ENCODE measurements at places on chromosomes 12 and 14.

DNA sequence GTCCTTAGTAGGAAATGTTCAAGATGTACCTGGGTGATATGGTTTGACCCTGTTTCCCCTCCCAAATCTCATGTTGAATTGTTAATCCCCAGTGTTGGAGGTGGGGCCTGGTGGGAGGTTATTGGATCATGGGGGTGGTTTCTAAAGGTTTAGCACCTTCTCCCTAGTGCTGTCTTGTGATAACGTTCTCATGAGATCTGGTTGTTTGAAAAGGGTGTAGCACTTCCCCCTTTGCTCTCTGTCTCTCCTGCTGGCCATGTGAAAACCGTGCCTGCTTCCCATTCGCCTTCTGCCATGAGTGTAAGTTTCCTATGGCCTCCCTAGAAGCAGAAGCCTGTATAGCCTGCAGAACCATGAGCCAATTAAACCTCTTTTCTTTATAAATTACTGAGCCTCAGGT, 353.0 kb upstream of the SFSWAP start:
- no peak for DNase-seq

DNA sequence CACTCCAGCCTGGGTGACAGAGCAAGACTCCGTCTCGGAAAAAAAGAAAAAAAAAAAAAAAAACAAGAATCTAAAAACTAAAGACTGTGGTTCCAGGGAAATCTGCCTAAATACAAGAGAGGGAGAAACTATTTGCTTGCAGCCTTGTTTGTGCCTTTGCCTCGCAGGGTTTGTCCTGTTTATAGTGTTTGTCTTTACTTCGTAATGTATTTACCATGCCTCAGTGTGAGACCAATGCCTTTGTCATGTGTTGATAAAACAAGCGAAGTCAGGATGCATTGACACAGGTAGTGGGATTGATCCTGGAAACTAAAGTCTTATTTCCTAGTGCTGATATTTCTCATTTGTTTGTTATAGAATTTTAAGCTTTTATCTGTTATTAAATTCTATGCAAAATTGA, 199.0 kb downstream of the EXOC5 start:
- DNase-seq, result no peak

- no peak for DNase-seq
Observed at GRCh38 chr12:11716794-11717518, 67.5 kb downstream of the ETV6 start.

GRCh38 chr12:101074940-101075680, 134.9 kb downstream of the SLC5A8 start:
- no peak for DNase-seq

DNA sequence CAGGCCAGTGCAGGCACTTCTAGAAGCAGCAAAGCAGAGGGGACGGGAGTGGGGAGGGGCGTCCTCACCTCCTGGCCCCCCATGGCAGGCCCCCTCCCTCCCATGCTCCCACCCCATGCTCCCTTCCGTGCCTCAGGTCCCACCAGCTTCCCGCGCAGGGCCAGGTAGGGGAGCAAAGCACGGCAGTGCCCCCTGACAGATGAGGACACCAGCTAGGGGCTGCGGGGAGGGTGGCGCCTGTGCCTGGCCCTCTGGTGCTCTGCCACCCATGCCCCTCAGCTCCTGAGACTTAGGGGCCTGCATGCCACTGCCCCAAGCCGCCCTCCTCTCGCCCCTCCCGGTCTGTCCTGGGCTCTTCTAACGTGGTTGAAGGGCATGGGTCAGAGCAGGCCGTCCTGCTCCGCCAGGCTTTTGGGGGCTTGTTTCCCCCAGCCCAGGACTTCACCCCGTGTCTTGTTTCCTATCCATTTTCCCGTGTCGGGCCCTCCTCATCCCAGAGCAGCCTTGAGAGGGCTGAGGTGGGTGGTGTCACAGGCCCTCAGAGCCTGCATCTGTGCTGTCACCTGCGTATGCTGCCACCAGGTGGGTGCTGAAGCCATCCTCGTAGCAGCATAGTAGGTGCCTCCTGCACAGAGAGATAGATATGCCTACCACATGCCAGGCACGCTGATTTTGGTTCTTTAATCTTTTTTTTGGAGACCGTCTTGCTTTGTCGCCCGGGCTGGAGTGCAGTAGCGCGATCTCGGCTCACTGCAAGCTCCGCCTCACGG, 10.2 kb downstream of the TRMT61A start:
- DNase-seq, result no peak

- no peak for DNase-seq
Observed at GRCh38 chr14:22231018-22231417, 358.0 kb downstream of the DAD1 start.

GRCh38 chr12:42213954-42214426, 24.1 kb downstream of the YAF2 start:
- no peak for DNase-seq

DNA sequence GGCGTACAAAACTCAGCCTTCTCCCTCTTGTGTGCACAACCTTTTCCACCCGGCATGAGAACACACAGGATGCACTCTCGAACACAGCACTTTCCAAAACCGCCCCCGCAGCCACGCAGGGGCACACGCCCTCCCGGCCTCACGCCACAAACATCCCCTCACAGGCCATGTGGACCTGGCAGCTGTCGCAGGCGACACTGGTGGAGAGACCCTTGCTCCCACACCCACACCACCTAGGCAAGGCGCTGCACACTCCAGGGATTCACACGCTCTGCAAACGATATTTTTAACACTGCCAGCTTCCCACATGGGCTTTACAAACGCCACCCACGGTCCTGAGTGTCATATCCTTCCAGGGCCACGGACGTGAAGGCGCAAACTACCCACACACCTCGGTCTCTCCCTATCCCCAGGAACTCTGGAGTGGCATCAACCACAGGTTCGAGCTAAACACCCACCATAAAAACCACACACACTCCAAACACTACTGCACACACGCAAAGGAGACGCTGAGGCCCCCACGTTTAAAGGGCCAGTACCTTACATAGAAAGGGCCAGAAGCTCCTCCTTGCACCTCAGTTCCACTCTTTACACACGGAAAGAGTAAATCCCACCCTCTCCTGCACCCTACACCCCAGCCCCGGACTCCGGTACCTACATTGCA, 12.4 kb upstream of the ITGB7 start:
- no peak for DNase-seq

DNA sequence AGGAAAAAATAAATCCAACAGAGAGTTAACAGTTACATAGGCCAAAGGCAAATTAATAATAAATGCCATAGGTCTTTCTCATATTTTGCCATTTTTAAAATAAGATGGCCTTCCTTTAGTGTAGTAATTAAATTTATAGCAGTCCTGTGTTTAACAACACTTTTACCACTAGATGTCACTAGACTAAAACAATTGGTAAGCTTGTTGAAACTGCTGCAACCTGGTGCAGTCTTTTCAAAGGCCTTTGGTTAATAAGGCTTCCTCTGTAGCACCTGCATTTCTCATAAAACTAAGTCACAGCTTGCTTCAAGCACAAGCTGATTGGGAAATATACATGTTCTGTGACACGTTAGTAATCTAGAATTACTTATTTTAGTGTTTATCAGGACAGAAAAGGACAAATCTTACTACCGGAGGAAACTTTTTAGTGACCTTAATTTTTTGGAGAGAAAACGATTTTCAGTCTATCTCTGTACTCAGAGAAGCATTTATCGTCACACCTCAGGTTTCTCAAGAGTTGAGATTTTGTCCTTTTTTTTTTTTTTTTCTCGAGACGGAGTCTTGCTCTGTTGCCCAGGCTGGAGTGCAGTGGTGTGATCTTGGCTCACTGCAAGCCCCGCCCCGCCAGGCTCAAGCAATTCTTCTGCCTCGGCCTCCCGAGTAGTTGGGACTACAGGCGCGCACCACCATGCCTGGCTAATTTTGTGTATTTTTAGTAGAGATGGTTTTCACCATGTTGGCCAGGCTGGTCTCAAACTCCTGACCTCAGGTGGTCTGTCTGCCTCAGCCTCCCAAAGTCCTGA, 20.0 kb downstream of the BORCS5 start:
- peak; percentile 17 for DNase-seq

DNA sequence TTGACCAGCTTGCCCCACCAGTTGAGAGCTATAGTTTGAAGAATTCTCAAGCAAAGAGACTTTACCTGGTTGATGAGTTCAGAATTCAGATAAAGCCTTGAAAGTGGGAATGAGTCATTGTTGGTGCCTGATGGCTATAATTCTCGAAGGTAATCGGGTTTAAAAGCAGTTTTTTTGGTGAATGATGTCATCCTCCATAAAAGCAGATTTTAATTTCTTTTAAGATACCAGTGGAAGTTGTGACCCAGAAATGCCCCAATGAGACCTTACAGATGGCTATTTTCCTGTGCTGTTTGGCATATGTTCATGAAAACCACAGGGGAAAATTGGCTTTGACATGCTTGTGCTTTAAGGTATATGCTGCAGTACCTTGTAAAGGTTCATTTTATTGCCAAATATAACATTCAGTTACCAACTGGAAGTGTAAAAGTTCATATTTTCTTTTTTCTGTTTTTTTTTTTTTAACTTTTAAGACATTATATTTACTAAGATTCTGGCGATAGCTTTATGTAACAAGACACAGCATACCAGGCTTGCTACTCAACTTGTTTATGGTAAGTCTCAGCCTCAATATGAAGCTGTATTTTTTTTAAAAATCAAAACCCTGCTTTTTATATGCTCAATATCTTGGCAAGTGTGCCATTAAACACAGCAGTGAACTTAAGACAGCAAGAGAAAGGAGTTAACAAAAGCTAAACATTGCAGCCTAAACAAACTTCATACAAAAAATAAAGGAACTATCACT, 119.3 kb downstream of the LMNTD1 start:
- no peak for DNase-seq

- no peak for DNase-seq
Observed at GRCh38 chr14:97527993-97528392, 730.8 kb downstream of the VRK1 start.

- no peak for DNase-seq
Observed at GRCh38 chr12:132325733-132326130, 3.7 kb downstream of the GALNT9 start.

DNA sequence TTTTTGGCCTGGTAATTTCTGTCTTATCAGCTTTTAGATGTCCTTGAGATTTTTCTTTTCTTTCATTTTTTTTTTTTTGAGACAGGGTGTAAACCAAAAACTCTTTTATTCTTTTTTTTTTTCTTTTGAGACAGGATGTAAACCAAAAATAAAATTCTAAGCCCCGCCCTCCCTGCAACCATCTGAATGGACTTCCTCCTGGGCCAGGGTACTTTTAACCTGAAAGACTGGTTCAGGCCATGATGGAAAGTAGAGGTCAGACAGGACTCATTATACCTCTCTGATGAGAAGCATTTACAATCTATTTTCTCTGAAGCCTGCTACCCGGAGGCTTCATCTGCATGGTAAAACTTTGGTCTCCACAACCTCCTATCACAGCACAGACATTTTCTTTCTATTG, 33.5 kb upstream of the TCL1B start:
- DNase-seq, result no peak

DNA sequence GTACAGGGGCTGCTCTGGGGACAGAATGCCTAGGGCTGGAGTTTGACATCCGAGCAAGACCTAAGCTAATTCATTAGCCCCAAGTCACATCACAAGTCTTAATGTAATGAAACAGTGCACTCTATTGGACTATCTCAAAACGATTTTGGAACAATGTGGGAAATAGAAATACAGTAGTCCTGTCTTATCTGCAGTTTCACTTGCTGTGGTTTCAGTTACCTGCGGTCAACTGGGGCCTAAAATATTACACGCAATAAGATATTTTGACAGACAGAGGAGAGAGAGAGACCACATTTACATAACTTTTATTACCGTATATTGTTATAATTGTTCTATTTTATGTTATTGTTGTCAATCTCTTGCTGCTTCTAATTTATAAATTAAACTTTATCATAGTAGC, 21.1 kb downstream of the MOAP1 start:
- DNase-seq, result peak; percentile 25

DNA sequence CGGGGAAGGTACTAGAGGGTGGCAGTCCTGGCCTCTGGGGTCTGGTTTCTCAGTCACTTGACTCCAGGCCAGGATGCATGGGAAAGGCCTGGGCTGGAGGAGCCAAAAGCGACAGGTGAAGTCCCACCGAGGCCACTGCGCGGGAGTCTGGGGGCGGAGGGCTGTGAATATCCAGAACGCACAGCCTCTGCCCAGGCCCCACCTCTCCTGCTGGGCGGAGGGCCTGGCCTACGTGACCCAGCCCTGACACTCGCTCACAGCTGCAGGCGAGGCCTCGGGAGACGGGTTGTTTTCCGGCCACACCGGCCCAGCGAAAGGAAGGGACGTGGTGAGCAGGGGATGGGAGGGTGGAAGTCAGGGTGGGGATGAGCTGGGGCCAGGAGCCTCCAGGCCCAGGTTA, 91.2 kb downstream of the RFLNA start:
- DNase-seq, result no peak

GRCh38 chr12:63822352-63822751, 22.1 kb upstream of the SRGAP1 start:
- DNase-seq, result no peak

GRCh38 chr14:91223028-91223783, 21.3 kb downstream of the GPR68 start:
- no peak for DNase-seq

DNA sequence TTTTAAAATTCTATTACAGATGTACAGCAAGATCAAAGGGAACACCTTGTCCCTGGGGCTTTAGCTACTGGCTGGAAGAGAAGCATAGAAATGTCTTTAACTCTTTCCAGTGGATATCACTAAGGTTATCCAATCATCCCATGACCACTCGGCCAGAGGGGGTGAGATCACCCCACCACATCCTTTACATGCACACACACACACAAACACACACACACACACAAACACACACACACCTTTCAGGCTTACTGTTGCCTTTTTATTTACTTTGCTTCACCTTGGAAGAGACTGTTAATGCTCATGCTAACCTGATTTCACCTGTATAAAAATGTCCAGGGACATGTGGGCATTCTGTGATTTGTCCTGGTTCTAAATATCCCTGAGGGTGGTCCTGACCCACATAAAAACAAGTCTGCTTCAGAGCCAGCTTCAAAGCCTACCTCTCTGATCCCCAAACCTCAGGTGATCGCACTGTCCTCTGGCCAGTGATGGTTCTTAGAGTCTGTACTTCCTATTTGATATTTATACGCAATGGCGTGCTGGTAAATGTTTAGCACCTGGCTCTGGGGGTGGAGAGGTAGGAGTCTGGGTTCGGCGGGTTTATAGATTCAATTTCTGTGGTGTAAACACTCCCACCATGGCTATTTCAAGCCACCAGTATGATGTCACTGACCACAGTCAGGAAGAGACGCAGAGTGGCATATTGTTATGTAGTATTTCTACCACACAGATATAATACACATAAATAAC, 166.1 kb upstream of the EEA1 start:
- no peak for DNase-seq

GRCh38 chr12:130788515-130788914, 50.5 kb downstream of the STX2 start:
- no peak for DNase-seq

DNA sequence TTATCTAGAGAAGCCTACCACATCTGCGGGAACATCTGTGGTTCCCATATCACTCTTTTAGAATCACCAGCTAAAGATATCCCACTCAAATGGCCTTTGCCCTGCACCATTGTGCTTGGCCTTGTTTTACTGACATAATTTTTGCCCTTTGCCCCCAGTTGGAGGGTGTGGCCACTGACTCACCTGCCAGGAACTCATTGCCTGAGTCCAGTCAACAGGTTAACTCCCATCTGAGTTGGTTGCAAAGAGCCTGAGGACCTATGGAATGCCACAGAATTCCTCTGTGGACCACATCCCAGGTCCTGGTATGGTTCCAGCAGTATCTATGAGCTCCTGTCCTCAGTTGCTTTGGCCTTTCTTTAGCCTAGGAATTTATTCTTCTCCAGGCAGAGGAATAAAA, 55.7 kb upstream of the PTGR2 start:
- no peak for DNase-seq

- no peak for DNase-seq
Observed at GRCh38 chr12:28996688-28997087, 152.4 kb upstream of the FAR2 start.

- DNase-seq, result no peak
Observed at GRCh38 chr14:98022541-98023520, 1225.6 kb downstream of the VRK1 start.

All from NCI-H524 (cell line).